ENCODE measurements at places on chromosomes 12 and 14.
A peak's percentile ranks its signal among the peaks of the same experiment; 100 is the strongest.

DNA sequence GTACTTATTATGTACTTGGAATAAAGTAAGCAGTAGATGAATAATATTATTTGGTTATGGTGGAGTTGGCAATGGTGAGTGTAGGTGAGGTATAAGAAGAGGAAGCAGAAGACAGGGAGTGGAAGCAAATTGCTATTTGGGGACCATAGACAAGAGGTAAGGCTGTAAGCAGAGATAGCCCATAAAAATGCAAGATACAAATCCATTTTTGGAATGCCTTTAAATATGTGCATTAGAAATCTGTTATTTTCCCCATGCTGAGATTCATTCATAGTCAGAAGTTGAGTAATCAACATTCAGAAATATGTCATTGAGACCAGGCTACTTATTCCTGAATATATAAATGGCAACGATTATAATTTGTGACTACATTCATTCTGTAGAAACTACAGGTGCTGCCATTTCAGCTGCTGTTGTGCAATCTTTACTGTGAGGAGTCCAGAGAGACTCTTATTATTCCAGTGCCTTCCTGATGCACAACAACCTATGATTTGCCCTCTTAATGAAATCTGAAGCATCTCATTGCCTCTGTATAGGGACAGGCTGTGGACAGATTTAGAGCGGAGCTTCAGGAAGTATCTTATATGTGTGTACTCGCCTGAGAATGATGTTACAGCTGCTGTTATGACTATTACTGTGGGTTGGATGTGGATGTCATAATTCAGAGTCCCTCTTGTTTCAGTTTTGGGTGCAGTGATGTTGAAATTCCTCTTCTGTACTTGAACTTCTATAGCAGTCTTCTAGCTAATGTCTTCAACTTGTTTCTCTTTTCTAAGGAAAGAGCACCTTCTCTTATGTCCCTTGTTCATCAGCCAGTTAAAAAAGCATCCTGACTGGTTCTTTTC lies 173.8 kb downstream of the NAV3 start:
- DNase-seq = no peak

GRCh38 chr12:31029468-31029867 lies 44.2 kb upstream of the DDX11 start:
- no peak for DNase-seq

DNA sequence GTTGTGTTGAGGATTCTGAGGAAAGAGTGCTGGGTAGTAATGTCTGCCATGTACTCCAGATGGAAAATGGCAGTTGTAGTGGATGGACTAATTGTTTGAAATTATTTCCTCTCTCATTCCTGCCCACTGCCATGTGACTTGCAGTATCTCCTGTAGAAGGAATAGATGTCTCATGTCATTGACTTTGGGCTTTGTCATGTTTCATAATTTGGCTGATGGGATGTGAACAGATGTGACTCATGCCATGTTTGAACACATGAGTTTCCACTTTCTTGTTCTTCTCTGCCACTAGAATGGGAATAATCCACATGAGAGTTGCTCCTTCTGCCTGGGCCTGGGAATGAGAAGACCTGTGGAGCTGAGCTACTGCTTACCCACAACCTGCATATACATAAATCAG lies 2.4 kb upstream of the CALCOCO1 start:
- no peak for DNase-seq

DNA sequence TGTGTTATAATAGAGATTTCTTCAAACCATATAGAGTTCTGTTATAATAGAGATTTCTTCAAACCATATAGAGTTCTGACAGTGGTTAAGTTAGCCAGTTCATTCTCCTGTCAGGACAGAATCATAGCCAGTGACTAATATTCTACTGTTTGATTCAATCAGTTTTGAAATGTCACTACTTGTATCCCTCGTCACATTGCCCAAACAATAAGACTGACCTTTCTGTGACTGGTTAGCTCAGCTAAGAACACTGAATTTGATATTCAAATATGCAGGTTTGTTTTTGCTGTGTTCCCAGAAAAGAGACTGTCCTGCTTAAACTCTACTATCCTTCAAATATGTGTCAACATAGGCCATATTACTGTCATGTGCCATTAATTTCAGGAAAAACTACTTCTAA lies 74.4 kb downstream of the ALG10B start:
- no peak for DNase-seq

DNA sequence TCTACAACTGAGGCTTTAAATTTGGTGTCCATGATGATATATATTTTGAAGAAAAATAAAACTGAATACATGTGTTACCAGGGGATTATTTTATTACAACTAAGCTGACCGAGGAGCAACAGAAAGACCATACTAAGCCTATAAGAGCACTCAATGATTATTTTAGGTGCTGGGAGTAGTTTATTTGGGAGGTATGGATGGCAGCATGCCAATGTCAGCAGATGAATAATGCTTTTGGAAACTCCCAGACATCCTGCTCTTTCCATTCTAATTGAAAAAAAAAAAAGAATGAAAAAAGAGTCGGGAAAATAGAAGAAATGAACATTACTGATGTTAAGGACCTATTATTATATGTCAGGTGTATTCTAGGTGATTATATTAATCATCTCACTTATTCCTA lies 441.2 kb downstream of the BTG1 start:
- peak; percentile 74 for DNase-seq

- DNase-seq = no peak
Measured at GRCh38 chr12:4960547-4960946, 50.8 kb downstream of the KCNA1 start.

DNA sequence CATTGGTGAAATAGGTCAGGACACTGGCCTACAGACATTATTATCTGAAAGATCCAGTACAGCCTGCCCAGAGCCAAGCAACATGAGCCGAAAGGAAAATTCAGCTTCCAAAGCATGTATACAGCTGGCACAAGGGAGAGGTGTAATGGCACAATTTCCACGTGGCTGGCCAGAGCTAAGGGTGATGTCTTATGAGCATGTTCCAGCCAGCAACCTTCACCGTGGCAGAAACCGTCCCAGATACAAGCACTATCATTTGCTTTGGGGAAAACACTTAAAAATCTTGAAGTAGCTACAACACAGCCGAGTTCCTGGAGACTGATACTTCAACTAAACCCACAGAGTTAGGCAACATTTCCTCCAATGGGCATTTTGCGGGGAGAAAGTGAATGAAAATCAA lies 44.5 kb downstream of the CORO1C start:
- no peak for DNase-seq

DNA sequence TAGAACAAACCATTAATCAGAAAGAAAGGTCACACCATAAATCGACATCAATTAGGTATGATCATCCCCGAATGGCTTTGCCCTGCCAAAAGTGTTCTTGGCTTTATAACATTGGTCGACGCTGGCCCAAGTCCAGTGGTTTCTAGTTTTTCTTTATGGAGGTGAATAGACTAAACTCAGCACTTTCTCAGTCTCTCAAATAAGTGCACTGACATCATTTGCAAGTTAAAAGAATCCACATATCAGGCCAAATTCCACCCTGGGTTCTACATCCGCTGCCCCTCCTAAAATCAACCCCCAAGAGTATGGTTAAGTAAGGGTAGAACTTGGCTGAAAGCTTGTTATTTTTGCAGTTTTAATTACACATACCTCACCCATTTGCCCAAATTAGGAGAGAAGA lies 314.3 kb downstream of the C12orf75 start:
- no peak for DNase-seq

DNA sequence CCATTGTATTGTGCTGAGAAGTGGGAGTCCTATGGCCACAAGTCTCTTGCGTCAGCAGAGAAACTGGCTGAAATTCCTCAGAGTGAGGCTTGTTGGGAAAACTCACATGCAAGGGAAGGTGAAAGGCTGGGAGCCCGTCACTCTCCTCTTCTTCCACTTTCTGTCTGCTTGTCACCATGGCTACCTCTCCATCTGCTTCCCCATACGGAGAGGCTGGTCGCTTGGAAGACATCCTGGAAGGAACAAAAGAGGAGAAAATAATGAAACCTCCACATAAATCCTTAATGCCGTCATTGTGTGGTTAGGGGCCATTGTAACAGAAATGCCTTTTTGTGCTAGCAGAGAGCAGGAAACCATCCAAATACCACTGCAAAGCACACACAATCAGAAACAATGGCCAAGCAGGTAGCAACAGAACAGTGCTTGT lies 53.7 kb downstream of the SOX5 start:
- DNase-seq = no peak

DNA sequence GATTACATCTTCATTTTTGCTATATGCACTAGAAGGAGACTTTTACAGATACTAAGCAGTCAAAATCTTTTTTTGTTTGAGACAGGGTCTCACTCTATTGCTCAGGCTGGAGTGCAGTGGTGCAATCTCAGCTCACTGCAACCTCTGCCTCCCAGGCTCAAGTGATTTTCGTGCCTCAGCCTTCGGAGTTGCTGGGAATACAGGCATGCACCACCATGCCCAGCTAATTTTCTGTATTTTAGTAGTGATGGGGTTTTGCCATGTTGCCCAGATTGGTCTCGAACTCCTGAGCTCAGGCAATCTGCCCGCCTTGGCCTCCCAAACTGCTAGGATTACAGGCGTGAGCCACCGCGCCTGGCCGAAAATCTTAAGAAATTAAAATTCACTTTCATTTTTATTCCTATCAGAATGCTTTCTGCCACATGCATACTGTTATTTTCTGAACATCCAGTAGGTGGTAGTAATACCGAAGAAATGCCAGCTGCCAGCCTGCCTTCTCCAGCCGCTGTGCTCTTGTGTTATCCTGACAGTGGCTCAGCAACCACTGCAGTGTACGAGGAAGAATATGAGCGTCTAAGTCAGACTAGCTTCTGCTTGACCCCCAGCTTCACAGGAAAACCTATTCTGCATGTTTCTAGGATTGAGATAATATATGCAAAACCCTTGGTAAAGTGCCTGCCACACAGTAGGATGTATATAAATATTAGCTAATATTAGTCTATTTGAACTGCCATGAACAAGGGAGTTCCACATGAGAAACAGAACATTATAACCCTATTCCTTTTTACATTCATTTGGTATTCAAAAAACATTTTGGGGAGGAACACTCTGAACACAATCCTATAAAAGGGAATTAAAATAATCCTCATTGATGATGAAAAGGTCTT lies 54.2 kb downstream of the RPAP3 start:
- DNase-seq = peak; percentile 70

- no peak for DNase-seq
Measured at GRCh38 chr14:105313381-105314286, 914 bp upstream of the PACS2 start.

DNA sequence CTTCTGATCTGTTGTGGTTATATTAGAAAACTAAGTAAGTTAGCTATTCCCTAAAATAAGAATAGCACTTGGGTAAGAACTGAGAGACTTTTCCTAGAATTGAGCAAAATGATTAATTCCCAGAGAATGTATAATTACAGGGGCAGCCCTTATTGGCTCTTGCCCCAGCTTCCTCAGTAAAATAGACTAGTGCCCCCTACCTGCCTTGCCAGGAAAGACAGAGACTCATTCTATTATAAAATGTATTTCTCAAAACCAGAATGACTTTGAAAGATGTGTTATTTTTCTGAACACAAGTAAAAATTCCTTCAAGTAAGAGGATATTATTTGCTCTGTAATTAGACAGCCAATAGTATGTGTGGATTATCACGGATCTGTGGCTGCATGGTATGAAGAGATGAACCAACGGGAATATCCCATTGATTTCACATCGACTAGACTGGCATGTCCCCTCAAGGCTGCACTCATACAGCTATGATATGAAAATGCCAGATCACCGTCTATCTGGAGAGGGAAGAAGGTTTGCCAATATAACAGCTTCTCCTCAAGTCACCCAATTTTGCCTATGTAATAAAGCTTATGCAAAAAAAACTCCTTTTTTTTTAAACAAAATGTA lies 7.4 kb upstream of the GLRX5 start:
- peak; percentile 72 for DNase-seq

DNA sequence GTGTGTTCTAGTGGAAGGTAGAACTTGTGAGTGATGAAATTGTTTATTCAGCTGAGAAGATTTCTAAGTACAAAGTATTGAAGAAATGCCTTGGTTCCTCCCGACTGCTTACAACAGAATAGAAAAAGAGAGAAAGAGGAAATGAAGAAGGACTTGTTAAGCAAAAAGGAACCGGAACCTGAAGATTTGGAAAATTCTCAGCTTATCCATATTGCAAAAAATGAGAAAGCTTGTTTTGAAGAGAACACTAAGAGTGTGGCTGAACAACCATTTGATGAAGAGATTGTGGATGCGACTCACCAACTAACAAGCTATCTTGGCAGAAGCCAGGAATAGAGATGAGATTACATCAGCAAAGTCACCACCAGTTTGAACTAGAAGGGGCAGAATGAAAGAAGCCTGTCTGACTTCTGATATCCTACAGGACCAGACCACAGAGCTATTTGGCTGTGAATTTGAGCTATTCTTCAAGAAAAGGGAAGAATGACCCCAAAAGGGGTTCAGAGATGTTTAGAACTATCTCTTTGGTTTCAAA lies 15.1 kb downstream of the NDUFA9 start:
- DNase-seq = peak; percentile 70

- peak; percentile 80 for DNase-seq
Measured at GRCh38 chr12:77888611-77889010, 57.9 kb downstream of the NAV3 start.

DNA sequence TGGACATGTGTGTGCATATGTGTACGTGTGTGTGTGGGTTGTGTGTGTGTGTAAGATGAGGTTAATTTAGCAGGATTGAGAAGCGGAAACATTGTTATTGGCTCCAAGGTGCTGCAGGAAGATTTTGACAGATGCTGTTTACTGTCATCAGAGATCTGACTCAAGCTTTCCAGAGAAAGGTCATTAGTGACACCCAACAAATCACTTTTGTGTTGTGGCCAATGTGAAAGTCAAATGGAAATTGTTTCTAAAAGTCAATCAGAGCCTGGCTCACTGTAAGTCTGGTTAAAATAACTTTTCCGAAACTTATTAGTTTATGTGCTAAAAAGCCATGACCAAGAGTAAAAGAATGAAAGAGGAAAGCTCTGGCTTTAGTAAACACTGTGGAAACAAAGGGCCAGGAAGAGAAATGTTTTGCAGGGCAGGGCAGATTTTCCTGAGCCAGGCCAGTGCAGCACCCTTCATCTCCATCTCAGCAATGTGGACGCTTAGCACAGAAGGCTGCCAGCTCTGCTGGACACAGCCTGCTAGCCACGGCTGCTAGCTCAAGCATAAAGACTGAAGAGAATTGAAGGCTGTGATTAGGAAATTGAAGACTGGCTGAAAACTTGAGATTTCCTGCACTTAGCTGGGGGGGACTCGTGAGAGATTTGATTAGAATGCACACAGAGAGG lies 235.8 kb downstream of the NEDD1 start:
- no peak for DNase-seq

GRCh38 chr14:33799705-33800570 lies 150.9 kb downstream of the EGLN3 start:
- DNase-seq = no peak

GRCh38 chr12:103102225-103102744 lies 144.8 kb downstream of the ASCL1 start:
- no peak for DNase-seq

DNA sequence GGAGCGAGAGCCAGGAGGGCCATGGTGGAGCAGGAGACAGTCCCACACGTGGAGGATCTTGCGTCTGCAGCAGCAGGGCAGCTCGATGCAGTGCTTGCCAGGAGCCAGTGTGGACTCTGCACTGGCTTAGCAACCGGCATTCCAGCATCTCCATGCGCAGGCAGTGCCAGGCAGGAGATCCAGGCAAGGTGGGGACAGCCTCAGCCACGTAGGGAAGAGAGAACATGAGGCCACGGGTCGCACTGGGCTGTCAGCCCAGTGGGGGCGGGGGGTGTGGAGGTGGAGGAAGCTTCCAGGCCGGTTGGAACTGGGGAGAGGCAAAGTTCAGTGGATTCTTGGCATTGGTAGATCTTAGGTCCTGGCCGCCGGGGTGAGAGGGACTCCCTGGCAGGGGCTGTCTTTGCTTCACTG lies 121.0 kb upstream of the EVL start:
- no peak for DNase-seq

All from brain microvascular endothelial cell (primary cell).